Body of pancreas (tissue), 4 donors: ENCODE measurements at places on chromosomes 7 and 10.

GRCh38 chr7:21566094-21566493, 23.3 kb downstream of the DNAH11 start:
- DNase-seq, result no peak

GRCh38 chr7:30411173-30411572, 67.4 kb downstream of the NOD1 start:
- no peak for DNase-seq

GRCh38 chr7:155889636-155890511, 77.6 kb upstream of the SHH start:
- DNase-seq, result no peak

GRCh38 chr10:130956251-130956650, 355.3 kb downstream of the TCERG1L start:
- no peak for DNase-seq

DNA sequence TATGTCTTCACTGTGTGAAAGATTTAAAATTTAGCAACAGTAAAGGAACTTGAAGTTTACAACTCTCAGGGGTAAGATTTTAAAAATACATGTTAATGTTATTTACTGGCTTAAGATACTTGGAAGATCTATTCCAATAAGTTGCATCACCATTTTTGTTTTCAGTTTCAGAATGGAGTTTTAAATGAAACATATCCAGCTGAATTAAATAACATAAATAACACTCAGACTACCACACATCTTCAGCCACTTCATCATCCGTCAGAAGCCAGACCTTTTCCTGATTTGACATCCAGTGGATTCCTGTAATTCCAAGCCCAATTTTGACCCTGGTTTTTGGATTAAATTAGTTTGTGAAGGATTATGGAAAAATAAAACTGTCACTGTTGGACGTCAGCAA, 44.3 kb downstream of the AHR start:
- no peak for DNase-seq

DNA sequence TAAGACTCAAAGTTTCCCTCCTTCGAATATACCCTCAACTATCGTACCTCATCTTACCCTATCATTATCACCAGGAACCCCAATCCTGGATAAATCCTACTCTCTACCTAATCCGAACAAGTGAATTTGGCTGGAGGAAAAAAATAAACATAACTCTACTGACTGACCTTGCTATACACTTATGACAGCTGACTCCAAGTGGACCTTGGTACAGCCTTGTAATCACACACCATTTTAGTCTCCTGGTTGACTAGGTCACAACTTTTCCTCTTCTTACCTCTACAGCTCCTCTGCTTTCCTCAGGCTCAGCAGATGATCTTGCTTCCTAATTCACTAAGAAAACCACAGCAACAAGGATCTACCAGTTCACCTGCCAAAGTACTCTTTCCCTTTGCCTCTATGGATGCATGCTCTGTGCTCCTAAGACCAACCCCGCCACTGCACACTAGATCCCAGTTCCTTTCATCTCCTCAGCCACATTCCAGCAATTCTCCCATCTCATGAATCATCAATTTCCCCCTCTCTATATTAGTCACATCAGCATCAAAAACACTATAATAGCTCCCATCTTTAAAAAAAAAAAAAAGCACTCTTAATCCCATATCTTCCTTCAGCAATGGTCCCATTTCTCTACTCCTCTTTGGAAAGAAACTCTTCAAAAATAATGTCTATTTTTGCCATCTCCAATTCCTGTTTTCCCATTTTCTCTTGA, 35.5 kb downstream of the COA1 start:
- no peak for DNase-seq

DNA sequence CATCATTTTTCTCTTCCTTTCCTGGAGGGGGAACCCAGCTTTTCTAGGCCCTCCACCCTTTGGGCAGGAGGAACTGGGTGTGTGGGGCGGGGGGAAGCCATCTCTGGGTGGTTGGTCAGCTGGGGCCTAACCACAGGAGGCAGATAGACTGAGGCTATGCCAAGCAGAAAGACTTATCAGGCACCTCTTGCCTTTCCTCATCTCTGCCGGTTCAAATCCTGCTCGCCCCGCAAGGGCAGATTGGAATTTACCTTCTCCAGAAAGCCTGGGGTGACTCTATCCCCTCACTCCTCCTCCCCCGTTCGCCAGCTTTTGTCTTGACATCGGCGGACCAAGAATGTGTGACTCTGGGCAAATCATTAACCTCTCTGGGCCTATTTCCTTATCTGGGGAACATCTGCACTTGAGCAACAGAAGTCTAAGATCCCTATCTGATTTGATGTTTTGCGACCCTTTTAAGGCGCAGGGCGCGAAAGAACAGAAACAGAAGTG, 584 bp upstream of the GARS1 start:
- DNase-seq, result no peak

DNA sequence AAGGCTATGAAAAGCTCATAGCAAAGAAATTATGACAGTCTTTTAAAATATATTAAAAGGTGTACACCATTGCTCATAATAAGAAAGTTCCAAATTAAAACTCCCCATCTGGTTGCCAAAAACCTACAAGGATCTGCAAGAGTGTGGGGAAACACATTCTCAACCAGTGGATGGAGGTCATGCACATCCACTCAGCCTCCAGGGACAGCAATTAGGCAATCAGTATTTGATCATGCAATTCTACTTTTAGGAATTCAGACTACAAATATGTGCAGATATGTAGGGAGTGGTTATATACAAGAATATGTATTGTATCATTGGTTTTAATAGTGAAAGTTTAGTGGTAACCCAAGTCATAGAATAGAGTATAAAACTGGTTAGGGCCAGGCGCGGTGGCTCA, 157.8 kb downstream of the FGFR2 start:
- DNase-seq, result no peak

DNA sequence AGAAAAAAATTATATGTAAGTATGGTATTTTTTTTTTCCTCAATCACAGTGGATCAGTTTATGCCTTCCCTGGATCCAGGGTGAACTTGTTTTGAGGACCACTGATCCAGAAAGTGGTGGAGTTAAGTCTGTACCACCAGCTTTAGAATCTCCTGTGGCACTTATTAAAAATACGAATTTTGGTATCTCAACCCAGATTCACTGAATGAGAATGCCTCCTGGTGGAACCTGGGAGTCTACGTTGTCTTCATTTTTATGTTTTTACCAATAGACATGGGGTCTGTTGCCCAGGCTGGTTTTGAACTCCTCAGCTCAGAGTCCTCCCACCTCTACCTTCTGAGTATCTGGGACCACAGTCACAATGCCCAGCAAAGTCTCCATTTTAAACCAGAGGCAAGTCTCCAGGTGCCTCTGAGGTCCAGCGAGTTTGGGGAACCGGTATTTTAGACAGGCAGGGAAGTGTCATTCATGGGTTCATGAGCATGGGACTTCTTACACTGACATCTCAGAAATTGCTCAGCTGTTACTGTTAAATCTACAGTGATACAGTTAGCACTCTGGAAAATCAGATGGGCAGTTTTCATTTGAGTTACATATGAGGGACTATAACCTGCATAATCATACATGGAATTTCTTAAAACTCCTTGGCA, 200.9 kb downstream of the AUTS2 start:
- DNase-seq, result no peak

- DNase-seq, result no peak
These were observed 30.2 kb upstream of the ARHGAP22 start for GRCh38 chr10:48634984-48635557.

GRCh38 chr7:45387837-45388236, 186.3 kb upstream of the ADCY1 start:
- no peak for DNase-seq

DNA sequence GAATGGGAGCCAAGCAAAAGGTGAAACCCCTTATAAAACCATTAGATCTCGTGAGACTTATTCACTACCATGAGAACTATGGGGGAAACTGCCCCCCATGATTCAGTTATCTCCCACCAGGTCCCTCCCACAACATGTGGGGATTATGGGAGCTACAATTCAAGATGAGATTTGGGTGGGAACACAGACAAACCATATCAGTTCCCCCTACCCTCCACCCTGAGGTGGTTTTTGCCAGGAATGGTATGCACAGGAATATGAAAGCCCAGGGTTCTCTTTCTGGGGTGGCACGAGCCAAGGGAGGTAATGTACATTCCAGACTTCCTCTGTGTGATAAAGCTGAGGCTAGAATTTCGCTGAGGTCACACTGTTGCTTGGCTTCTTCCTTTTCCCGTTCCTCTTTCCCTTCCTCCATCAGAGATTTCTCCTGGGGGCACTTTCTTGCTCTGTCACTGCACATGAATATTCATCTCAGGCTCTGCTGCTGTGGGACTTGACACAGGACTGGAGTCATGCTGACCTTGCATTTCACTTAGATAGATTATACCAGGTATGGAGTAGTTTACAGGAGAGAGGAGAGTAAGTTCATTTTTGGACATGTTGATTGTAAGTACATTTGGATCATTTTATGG, 347.0 kb upstream of the MTPN start:
- no peak for DNase-seq

GRCh38 chr7:46572691-46573090, 651.6 kb upstream of the IGFBP3 start:
- DNase-seq, result no peak

DNA sequence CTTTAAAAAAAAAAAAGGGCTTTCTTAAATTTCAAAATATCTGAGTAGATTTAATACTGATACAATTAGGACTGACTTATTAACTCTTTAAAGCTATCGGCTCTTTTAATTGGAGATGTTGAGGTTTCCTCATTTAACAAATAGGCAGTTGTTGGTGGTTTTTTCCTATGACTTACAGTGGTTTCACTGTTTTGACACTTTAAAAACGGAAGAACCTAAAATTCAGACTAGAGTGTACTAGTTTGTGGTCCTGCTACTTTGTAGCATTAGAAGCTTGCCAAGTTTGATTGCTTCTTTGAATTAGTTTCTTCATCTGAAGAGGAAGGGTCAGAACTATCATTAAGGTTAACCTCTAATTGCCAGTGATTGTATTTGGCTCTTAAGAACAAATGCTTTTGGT, 27.7 kb downstream of the CUL1 start:
- DNase-seq, result no peak

- DNase-seq, result no peak
These were observed 856.3 kb downstream of the XPNPEP1 start for GRCh38 chr10:109067031-109067430.

DNA sequence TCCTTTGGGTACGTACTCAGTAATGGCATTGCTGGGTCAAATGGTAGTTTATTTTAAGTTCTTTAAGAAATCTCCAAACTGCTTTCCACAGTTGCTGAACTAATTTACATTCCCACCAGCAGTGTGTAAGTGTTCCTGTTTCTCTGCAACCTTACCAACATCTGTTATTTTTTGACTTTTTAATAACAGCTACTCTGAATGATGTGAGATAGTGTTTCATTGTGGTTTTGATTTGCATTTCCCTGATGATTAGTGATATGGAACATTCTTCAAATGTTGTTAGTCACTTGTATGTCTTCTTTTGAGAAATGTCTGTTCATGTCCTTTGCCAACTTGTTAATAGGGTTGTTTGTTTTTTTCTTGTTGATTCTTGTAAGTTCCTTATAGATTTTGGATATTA, 558.9 kb downstream of the SH2D4B start:
- DNase-seq, result no peak

DNA sequence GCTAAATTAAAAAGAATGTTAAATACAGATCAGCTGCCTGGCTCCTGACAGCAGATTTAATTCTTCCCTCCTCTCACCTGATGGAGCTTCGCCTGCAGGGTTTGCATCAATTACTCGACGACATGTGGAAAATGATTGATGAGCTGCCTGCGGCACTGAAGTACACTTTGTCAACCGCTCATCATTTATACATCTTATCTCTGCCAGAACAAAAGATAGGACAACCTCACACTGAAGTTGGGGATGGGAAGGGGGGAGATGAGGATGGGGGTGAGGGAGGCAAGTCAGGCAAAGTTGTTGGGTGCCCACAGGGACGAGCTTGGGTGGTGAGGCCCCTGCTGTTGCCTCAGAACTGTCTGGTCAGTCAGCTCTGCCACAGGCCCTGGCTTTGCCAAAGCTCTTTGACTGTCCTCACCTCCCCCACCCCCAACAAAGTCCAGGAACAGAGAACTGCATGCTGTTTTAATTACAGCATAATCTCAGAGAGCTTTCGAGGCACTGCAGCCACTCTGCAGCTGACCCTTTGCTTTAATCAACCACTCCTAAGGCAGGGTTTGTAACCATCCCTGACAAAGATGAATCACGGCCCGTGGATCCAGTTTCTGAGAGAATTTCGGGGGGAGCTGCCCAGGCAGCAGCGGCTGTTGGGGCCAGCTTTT, 702.3 kb downstream of the LRMDA start:
- DNase-seq, result no peak

DNA sequence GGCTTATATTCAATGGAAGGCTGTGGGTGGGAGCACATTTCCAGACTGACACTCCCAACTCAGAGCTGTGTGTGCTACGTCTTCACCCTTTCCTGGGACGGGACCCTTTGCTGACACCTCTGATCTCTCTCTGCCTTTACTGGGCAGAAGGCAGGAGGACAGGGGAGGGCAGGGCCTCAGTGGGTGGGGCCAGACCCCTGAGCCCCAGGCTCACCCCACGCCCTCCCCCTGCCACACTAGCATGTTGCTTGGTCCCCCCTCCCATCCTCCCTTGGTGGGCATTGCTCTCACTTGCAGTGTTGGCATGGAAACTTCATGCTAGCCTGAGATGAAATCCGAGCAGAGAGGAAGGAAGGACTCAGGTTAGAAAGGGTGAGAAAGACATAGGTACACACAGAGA, 18.4 kb downstream of the TMEM273 start:
- no peak for DNase-seq

DNA sequence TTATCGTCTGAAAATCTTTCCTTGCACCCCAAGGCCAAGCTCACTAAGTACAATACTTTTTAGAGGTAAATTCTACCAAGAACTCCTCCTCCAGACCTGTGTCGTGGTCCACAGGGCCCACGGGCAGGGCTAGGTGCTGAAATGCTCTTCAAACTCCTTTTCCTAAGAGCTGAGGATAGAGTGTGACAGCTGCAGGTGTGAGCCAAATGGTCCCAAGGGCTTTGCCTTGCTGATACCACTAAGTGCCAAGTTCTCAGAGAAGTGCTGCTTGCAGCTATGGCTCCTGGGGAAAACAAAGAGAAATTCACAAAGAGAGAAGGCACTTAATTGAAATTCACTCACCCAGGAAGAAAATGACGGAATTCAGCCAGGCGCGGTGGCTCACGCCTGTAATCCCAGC, 868.9 kb upstream of the AUTS2 start:
- no peak for DNase-seq
